ENCODE measurements at places on chromosomes 2 and 18. TPM values are rescaled to one million over a fixed set of nuclear protein-coding genes. Genes with fewer than 3 reads are reported as not detected.
A peak's percentile ranks its signal among the peaks of the same experiment; 100 is the strongest.

DNA sequence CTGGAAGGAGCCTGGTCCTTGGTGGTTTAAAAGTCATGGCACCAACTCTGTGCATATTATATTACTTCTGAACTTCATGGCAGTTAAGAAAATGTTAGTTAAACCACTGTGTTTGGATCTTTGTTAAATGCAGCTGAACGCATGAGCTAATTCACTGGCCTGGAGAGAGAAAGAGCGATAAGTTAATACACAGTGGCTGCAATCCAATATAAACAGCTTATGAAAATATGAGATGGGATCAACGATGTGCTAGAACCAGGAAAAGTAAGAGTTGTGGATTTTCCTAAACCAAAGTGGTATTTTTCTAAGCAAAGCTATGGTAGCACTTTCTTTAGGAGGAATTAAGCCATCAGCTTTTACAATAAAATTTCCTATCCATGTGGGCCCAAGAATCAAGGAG, 326.7 kb downstream of the MTX2 start:
- DNase-seq, result no peak

- DNase-seq, result no peak
These were observed 440.4 kb upstream of the CDH20 start for GRCh38 chr18:60892855-60893254.

GRCh38 chr2:239820836-239821693, 204.1 kb downstream of the NDUFA10 start:
- peak; percentile 64 for DNase-seq

DNA sequence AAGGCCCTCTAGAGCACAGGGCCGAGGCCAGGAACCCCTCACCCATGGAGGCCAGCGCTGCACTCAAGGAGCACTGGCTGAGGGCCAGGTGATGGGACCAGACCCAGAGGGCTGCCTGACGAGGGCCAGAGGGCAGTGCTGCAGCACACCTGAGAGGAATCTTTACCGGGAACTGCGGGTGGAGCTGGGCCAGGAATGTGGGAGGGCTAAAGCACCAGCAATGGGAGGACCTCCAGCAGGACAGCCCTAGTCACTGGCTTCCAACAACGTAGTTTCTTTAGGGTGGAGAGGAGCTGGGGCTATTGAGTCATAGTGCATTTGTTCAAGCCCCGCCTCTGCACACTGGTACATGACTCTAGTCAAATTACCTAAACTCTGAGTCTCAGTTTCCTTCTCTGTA, 143.4 kb downstream of the TMEM17 start:
- DNase-seq, result no peak

DNA sequence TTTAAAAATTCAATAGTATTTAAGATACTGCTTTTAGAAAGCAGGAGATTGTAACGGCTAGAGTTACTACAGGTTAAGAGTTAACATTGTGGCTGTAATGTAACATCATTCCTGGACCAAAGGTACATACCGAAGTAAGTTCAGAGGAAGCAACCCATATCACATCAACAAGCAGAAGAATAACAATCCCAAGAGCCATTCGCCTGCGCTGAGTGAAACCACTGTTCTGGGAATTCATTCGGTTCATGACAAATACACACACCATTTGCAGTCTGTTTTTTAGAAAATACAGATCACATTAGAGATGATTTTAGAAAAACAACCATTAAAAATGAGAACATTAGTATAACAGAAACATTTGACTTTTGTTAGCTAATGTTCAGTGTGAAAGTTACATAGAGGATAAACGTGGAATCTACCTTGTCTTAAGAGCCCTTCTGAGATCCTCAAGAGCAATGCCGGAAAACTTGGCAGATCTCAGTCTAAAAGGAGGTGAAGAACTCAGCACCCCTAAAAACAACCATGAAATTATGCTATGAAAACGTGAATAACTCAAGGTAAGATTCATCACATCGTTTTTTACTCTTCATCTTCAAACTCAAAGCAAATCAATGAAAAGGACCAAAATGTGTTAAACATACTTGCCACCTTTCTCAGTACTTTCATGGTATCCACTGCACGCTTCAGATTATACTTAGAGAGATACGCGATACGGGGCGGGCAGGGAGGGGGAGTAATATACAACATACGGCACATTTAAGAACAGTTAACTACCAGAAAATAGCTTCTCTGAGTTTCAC, 1.2 kb downstream of the SLC35F5 start:
- no peak for DNase-seq

- DNase-seq, result no peak
These were observed 91.4 kb upstream of the NCK2 start for GRCh38 chr2:105653302-105653701.

- no peak for DNase-seq
These were observed 73.2 kb downstream of the DOCK10 start for GRCh38 chr2:224969095-224969494.

DNA sequence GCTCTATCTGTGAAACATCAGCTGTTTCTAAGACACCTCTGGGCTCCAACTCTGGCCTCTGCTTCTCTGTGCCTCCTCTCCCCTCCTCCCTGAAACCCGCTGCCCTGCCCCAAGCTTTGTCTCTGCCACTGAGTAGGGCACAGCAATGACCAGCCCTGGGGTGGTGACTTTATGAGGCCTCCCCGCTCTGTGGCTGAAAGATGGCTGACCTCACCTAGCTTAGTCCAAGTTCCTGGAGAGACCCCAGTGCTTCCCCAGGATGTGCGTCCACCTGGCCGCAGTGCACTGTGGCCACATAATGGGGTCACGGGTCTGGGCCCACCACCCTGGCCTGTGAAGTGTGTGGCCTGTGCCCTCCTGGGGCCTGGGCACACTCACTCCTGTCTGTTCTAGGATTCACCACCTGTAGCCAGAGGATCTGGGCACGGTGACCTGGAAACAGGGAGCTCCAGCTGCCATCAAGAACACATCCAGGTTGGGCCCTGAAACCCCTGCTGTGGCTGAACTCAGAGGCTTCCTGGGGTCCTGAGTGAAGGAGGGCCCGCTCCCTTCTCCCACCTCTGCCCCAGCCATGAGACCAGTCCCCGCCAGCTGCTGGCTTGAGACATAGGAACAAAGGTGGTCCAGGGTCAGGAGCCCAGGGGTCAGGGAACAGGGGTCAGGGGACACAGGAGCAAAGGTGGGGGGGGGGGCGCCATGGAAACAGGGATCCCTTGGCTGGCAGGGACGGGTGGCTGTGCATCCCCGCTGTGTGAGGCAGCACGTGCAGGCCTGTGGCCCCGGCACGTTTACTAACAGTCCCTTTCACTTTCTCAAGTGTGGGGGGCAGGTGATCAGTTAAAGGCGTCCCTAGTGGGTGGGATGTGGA, 29.3 kb upstream of the OTOS start:
- DNase-seq, result no peak

GRCh38 chr2:173229086-173229485, 125.6 kb upstream of the CDCA7 start:
- no peak for DNase-seq

GRCh38 chr18:35118641-35119040, 77.4 kb downstream of the MAPRE2 start:
- no peak for DNase-seq

- no peak for DNase-seq
These were observed 141.9 kb downstream of the LYPD6B start for GRCh38 chr2:149180226-149180875.

GRCh38 chr2:187408926-187409325, 39.1 kb downstream of the CALCRL start:
- DNase-seq, result no peak

DNA sequence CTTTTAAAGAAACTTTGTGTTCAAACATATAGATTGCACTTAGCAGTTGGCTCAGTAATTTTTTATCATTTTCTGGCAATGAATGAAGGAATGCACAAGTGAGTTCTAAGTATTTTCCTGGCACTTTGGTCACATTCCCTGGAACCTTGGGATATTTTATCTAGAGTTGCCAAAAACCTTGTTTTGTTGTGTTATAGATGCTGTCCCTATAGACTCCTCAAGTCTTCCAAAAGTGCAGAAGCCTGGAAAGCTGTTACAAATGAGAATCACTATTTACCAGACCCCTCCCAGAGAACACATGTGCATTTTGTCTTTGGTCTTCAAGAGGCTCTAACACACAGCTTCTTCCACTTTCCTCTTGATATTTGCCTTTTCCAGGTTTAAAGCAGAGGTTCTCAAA, 108.3 kb downstream of the RND3 start:
- no peak for DNase-seq

DNA sequence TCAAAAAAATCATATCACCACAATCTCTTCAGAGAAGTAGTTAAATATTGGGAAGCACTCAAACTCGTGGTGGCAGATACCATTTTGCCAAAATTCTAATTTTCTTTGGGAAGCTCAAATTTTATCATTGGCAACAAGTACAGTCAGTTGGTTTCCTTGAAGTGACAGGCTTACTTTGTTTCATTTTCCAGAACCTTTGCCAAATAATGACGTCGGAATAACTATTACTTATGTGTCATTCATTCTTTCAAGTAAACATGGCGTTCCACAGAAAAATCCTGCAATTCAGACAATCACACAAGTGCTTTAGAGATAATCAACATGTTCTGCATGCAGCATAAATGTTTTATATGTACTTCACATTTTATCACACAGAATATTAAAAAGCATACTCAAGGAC, 5.4 kb downstream of the TTLL4 start:
- no peak for DNase-seq

- DNase-seq, result no peak
These were observed 68.8 kb upstream of the TACR1 start for GRCh38 chr2:75268112-75268511.

GRCh38 chr2:88739985-88740600, 48.6 kb downstream of the RPIA start:
- DNase-seq, result no peak

DNA sequence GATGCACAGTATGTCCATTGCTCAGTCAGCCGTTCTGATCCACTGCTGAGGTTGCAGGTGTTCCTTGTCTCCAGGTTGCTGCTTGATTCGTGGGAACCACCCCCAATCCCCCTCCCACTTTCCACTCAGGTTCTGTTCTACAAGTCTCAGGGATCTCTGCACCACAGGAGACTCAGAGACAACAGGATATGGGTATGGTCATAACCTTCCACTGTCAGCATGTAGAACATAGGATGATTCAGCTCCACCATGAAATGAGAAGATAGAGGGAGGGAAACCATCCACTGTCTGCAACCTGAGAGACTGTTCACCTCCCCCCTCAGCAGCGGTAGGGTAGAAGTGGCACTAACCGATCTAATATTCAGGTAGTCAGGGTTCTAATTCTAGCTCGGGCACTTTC, 19.0 kb upstream of the KLF7 start:
- DNase-seq, result no peak

DNA sequence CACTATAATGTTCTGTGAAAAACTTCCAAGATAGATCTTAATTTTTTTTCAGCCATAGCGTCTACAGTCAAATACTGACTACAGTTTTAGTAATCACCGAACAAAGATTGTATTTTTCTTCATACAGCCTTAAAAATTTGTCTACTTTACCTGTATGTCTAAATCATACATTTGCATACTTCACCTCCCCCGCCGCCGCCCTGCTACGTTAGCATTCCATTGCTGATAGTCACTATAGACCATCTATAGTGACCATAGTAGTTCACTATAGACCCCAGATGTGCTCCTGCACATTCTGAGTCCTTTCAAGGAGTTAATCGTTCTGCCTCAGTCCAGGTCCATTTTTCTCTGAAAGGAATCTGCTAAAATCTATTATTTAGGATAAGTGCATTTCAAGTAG, 325.0 kb downstream of the CCDC178 start:
- DNase-seq, result no peak

DNA sequence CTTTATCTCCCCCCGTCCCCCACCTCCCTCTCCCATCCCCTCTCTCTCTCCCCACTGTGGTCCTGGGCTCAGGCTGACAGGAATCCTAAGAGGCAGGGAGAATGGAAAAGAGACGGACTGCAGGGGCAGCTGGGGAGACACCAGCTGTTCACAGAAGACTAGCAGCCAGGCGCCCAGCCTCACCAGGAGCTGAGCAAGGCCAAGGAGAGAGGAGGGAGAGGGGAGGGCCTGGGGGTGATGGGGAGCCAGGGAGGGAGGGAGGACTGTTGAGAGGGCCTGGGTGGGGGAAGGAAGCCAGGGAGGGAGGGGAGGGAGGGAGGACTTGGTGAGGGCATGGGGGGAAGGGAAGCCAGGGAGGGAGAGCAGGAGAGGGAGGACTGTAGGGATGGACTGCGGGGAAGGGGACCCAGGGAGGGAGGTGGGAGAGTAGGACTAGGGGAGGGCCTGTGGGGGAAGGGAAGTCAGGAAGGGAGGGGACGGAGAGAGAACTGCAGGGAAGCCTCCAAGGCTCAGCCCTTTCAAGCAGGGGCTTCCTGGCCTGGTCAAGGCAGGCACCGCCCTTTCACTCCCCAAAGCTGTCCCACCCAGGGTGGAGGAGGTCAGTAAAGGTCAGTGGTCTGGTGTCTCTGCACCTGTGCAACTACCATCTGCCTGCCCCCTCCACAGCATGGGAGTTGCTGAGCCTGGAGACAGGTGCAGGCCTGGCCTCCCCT, 517.7 kb upstream of the MYT1L start:
- DNase-seq, result no peak

GRCh38 chr2:66869076-66869475, 434.2 kb downstream of the MEIS1 start:
- no peak for DNase-seq

DNA sequence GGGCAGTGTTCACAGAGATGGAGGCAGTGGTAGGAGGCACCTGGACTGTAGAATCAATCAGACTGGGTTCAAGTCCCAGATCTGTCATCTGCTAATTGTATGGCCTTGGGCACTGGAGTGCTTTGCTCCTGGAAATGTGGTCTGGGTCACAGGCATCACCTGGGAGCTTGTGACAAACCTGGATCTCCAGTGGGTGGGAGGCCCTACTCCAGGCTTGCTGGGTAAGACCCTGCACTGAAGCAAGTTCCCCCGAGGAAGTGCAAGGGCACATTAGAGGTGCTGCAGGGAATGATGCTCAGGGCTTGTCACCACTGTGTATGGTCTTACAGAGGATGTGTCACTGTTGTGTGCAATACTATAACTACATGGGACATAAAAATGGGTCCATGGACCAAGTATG, 220.5 kb upstream of the ID2 start:
- DNase-seq, result no peak

- no peak for DNase-seq
These were observed 368.6 kb downstream of the EIPR1 start for GRCh38 chr2:3009005-3009404.

DNA sequence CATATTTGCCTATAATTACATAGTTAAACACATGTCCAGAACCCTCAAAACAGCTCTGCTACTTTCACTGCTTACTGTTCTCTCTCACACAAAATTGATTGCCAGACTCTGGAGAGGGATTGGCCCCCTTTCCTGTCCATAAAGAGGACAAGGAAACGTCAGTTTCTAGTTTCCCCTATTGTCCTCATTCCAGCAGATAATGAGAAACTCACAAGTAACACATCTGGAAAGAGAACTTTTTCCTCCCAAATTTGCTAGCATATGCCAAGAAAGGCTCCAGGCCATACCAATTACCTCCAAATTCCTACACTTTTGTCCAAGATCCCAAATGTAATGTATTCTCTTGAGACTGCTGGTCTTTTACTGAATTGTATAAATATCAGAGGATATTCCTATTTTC, 200.5 kb downstream of the EXOC6B start:
- DNase-seq, result no peak

- no peak for DNase-seq
These were observed 86.5 kb downstream of the LIPG start for GRCh38 chr18:49648326-49648725.

- no peak for DNase-seq
These were observed 461.1 kb upstream of the UBE2E3 start for GRCh38 chr2:180519276-180519675.

LONRF2 gene
- total RNA-seq, result 9.6 TPM

VIL1 gene
- total RNA-seq, result not detected

CRYGC gene
- not detected for total RNA-seq

GREB1L gene
- 0.98 TPM for total RNA-seq

ANKRD29 gene
- total RNA-seq, result 32.9 TPM

RMC1 gene
- total RNA-seq, result 17.7 TPM

RGPD4 gene
- not detected for total RNA-seq

FNDC4 gene
- 18.2 TPM for total RNA-seq

SPATA3 gene
- total RNA-seq, result not detected

BCL11A gene
- 48.4 TPM for total RNA-seq

Data from vagina (tissue), 2 donors.